Thoracic aorta (tissue), 2 donors: ENCODE measurements at places on chromosomes 16 and 17.
A peak's percentile ranks its signal among the peaks of the same experiment; 100 is the strongest.

GRCh38 chr16:87570938-87571867 is 31.1 kb upstream of the JPH3 start:
- DNase-seq, result peak; percentile 28

GRCh38 chr17:48995304-48995973 is 1.7 kb upstream of the IGF2BP1 start:
- no peak for DNase-seq

GRCh38 chr17:78986048-78986648 is 6.4 kb upstream of the LGALS3BP start:
- no peak for DNase-seq

DNA sequence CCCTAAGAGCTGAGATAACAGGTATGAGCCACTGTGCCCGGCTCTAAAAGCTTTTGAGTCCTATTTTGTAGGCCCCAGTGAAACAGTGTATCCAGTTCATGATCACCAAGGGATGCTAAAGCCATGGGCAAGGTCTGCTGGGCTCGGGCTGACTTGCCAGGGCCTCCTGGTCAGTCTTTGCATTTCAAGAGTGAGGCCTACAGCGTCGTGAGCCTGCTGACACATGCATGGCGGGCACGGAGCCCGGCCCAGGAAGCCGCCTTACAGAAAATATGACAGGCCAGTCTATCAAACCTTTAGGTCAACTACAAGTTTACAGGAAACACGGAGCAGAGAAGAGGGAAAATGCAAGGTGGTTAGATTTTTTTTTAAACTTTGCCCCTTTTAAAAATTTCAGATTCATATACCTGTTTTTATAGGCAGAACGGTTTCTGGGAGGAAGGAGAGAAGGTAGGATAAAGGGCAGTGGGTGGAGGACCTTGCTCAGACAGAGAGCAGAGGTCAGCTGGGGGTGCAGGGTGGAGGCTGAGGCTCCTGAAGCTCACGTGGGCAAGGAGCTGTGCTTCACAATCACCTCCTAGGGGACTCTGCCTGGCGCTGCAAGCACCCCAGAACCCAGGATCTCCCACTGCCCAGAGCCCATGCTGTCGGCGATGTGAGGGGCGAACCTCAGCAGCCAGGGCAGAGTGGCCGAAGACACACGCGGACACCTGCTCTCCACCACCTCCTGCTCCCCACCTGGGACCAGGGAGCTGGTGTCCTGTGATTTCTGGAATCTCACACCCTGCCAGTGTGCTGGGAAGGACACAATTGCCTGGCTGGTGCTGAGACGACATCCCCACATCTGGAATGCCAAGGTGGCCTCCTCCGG is 21.3 kb downstream of the C16orf95 start:
- no peak for DNase-seq

GRCh38 chr16:85557083-85557970 is 55.8 kb upstream of the GSE1 start:
- no peak for DNase-seq

DNA sequence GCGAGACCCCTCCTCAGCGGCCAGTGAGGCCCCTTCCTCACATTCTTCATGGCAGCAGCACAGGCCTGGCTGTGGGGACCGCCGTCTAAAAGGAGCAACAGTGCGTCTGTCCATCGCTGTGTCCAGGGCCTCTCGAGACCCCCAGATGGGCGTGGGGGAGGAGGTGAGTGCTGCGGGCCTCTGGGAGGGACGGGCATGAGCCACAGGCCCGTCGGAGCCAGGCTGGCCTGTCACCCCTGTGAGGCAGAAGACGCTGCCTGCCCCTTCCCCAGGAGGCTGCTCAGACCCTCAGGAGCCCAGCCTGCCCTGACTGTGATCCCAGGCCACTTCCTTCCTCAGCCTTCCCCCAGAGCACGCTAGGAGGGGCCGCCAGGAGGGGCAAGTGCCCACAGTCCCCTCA is 2.1 kb upstream of the PYCR1 start:
- DNase-seq, result no peak

DNA sequence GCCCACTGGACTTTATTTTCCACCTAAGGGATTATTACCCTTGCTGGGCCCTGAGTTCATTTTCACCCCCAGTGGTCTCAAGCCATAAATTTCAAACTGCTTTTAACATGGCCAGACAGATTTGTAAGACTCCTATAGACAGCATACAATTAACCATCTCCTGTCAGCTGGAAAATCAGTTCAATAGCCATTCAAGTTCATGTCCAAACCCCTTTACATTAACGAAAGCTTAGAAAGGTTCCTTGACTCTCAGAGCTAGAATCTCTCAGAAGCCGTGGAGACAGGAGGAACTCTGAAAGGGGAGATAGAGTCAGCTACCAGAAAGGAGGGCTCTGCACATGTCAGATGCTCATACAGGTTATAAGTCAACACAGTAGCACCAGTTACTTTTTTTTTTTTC is 23.3 kb downstream of the SOX9 start:
- DNase-seq, result no peak

GRCh38 chr16:57824888-57825287 is 22.6 kb upstream of the KIFC3 start:
- DNase-seq, result no peak

DNA sequence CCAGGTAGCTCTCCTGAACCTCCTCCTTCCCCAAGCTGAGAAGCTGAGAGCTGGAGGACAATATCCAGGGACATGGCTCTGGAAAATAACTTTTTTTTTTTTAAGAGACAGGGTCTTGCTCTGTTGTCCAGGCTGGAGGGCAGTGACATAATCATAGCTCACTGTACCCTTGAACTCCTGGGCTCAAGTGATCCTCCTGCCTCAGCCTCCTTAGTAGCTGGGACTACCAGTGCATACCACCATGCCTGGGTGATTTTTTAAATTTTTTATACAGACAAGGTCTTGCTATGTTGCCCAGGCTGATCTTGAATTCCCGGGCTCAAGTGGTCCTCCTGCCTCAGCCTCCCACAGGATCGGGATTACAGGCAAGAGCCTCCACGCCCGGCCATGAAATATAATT is 6.2 kb downstream of the SLC46A1 start:
- DNase-seq, result no peak

DNA sequence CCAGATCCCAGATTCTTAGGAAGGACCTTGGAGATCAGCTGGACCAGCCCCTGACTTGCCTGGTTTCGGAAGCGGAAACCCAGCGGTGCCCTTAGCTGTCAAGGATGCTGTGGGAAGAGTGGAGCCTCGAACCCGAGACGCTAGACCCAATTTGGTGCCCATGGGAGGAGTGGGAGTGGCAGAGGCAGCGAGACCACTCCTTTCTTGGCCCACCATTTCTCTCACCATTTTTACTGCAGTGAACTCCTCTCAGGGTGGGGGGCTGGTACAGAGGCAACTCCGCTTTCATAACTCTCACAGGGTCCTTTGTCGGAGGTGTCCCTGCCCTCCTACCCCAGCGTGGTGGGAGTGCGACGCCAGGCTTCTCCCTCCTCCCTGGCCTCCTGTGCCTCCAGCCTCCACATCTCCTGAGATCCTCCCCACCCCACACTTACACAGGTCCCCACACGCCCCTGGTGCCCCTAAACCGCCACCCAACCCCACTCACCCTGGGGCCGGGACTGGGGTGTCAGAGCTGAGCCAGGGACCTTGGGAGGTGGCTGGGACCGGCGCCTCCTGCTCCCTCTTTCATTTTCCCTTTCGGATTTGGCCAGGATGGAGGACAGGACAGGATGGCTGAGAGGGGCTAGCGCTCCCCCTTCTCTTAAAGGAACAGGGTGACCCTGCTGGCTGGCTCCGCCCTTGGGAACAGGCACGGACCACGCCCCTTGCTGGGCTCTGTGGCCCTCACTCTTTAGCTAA is at the start of gene GJD3:
GJD3 (minus strand) TSS at position 617 of the 741 bp plus-strand sequence. CDS start 922 bp downstream, outside the sequence.
- DNase-seq, result no peak

DNA sequence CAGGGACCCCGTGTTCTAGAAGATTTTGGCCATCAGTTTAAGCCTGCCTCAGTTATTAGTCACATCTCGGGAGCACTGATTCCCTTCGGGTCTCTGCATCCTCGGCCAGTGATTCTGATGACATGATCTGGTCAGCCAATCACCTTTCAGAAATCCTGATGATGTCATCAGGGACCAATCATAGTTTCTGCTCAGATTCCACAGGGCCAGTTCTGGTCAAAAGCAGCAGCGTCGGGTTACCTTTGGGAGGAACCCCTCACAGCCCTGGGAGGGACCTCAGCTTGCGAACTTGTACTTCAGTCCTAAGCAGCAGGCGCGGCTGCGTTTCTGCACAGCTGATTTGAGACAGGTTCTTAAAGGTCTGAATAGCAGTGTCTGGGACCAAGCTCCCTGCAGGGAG is 13.9 kb downstream of the KDM8 start:
- no peak for DNase-seq

DNA sequence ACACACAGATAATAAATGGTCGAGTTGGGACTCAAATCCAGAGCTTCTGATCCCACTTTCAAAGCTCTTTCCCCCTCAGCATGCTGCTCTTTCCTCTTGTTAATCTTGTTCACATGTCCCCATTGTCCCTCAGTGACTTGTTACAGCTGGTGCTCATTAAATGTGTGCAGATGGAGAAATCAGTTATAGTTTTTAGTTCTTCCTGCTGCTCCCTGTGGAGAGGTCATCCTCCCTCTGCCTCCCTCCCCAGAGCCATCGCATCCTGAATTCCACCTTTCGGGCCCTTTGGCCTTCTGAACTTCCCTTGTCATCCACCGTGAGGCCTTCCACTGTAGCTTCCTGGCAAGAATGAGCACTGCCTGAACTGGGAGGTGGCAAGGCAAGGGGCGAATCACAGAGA is 179.6 kb downstream of the WSCD1 start:
- no peak for DNase-seq

DNA sequence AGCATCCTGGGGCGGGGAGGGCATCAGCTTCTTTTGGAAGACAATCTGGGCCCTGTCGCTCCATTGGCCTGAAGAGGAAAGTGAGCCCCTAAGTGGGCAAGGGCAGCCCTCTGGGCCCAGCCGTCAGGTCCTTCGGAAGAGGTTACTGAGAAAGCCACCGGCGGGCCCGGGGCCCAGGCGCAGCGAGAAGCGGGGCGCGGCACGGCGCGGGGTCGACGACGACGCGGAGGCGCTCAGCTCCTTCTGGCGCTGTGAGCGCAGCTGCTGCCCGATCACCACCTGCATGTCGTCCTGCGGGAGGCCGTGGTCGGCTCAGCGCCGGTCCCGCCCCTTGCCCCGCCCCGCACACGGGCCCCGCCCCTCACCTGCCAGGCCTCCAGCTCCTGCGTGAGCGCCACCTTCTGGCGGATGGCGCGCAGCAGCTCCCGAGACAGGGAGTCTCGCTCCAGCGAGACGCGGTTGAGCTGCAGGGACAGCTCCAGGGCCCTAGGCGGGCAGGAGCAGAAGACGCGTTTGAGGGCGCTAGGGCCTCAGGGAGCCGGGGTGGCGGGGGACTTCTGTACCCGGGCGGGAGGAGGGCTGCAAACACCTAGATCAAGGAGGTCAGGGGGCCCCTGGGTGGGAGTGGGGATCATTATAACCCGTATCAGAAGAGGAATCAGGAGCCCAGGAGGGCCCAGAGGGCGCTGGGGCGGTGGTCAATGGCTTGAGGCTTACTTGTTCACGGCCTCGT is 4.3 kb downstream of the THOC6 start:
- DNase-seq, result no peak
